Right lung (tissue), 10 donors: ENCODE measurements at places on chromosomes 4 and X. TPM values are rescaled to one million over a fixed set of nuclear protein-coding genes. Genes with fewer than 3 reads are reported as not detected.

Gene CXCL8
- polyA plus RNA-seq: 2.0 TPM

Gene ANKRD17
- 73.8 TPM for polyA plus RNA-seq

Gene MSANTD1
- 0.90 TPM for polyA plus RNA-seq

Gene EFHC2
- 5.7 TPM for polyA plus RNA-seq

Gene TECRL
- 0.05 TPM for polyA plus RNA-seq

Gene PHKA1
- polyA plus RNA-seq: 4.2 TPM

Gene TEX13B
- polyA plus RNA-seq: not detected

Gene UGT2A1
- 0.12 TPM for polyA plus RNA-seq

Gene HSD17B13
- 0.94 TPM for polyA plus RNA-seq

Gene UGT2B15
- polyA plus RNA-seq: 0.53 TPM

Gene MGARP
- polyA plus RNA-seq: 0.77 TPM

Gene GUCY1B1
- 47.7 TPM for polyA plus RNA-seq

Gene RS1
- 0.44 TPM for polyA plus RNA-seq

Gene FAM9B
- not detected for polyA plus RNA-seq

Gene NWD2
- polyA plus RNA-seq: 0.01 TPM

Gene CLDN22
- polyA plus RNA-seq: 2.2 TPM

Gene CFI
- polyA plus RNA-seq: 99.6 TPM

Gene CLDN34
- 0.37 TPM for polyA plus RNA-seq

Gene GUF1
- 31.5 TPM for polyA plus RNA-seq

Gene ADAM29
- polyA plus RNA-seq: 0.16 TPM

Gene KIAA1210
- 0.44 TPM for polyA plus RNA-seq

Gene COX7B2
- polyA plus RNA-seq: not detected

Gene HTN1
- not detected for polyA plus RNA-seq

Gene VCX
- polyA plus RNA-seq: not detected

Gene ENPEP
- 49.6 TPM for polyA plus RNA-seq

Gene OPHN1
- 11.5 TPM for polyA plus RNA-seq

Gene DCAF4L1
- 0.25 TPM for polyA plus RNA-seq

Gene ETDA
- 0.50 TPM for polyA plus RNA-seq

Gene DMRTC1
- polyA plus RNA-seq: 0.41 TPM

Gene CYLC1
- not detected for polyA plus RNA-seq

Gene EGF
- 0.89 TPM for polyA plus RNA-seq

Gene LAP3
- polyA plus RNA-seq: 65.7 TPM

Gene GAGE12H
- not detected for polyA plus RNA-seq

Gene AWAT2
- not detected for polyA plus RNA-seq

Gene UGDH
- polyA plus RNA-seq: 99.9 TPM

Gene P2RY8
- polyA plus RNA-seq: 0.60 TPM

Gene PAGE5
- polyA plus RNA-seq: not detected

Gene DSPP
- not detected for polyA plus RNA-seq

Gene SERTM2
- 0.05 TPM for polyA plus RNA-seq

Gene PPEF2
- polyA plus RNA-seq: 0.25 TPM
